ENCODE measurements at places on chromosomes 6 and 20. TPM values are rescaled to one million over a fixed set of nuclear protein-coding genes. Genes with fewer than 3 reads are reported as not detected.

The SRMS gene
- not detected for total RNA-seq

The RSPO3 gene
- not detected for total RNA-seq

The PACSIN1 gene
- 1.4 TPM for total RNA-seq

The CTCFL gene
- total RNA-seq, result not detected

The SIRPB2 gene
- not detected for total RNA-seq

The FOXA2 gene
- not detected for total RNA-seq

The KIAA1755 gene
- not detected for total RNA-seq

The LIN28B gene
- total RNA-seq, result not detected

The AP5S1 gene
- total RNA-seq, result 16.5 TPM

The ADIG gene
- not detected for total RNA-seq

The IMPG1 gene
- not detected for total RNA-seq

The OGFR gene
- 67.0 TPM for total RNA-seq

The SNPH gene
- total RNA-seq, result 7.6 TPM

The GNRH2 gene
- 1.5 TPM for total RNA-seq

The XKR7 gene
- not detected for total RNA-seq

The PRR18 gene
- total RNA-seq, result not detected

The PHACTR1 gene
- total RNA-seq, result 0.61 TPM

The B3GALT4 gene
- 12.2 TPM for total RNA-seq

The C4A gene
- 3.6 TPM for total RNA-seq

The HLA-E gene
- 523 TPM for total RNA-seq

The ALDH8A1 gene
- 0.45 TPM for total RNA-seq

The HLA-DQA2 gene
- not detected for total RNA-seq

The POPDC3 gene
- total RNA-seq, result not detected

The CST3 gene
- total RNA-seq, result 0.47 TPM

The NMBR gene
- not detected for total RNA-seq

The DSP gene
- total RNA-seq, result 0.08 TPM

The TCP11 gene
- not detected for total RNA-seq

The RGS17 gene
- not detected for total RNA-seq

The CTAGE9 gene
- not detected for total RNA-seq

The RFX6 gene
- not detected for total RNA-seq

The EYA4 gene
- total RNA-seq, result not detected

The BAK1 gene
- total RNA-seq, result 76.0 TPM

The ADTRP gene
- 0.68 TPM for total RNA-seq

The SRXN1 gene
- total RNA-seq, result 8.9 TPM

The DNMT3B gene
- 10.0 TPM for total RNA-seq

The ELOVL4 gene
- total RNA-seq, result 0.55 TPM

The ZC2HC1B gene
- not detected for total RNA-seq

The KIF25 gene
- total RNA-seq, result not detected

The HLA-DRA gene
- 30.9 TPM for total RNA-seq

The B3GAT2 gene
- total RNA-seq, result not detected

The ANGPT4 gene
- not detected for total RNA-seq

The FAM162B gene
- not detected for total RNA-seq

The ATXN1 gene
- total RNA-seq, result 42.9 TPM

The RPRD1B gene
- 34.3 TPM for total RNA-seq

The TAAR9 gene
- not detected for total RNA-seq

The MYB gene
- total RNA-seq, result 8.2 TPM

The ESR1 gene
- total RNA-seq, result 0.71 TPM

The CCN6 gene
- total RNA-seq, result not detected

The KIF6 gene
- total RNA-seq, result not detected

Measured in activated CD8-positive, alpha-beta T cell treated with anti-CD3 and anti-CD28 coated beads, Interleukin-2, amount 10 ng/mL, durations not matched to agents 7 days and 5 days (primary cell).